ENCODE measurements at places on chromosomes 7 and 10.

- no peak for DNase-seq
Observed at GRCh38 chr10:33550811-33551210, 216.3 kb upstream of the NRP1 start.

GRCh38 chr10:13183625-13184024, 22.3 kb downstream of the MCM10 start:
- DNase-seq: peak; percentile 31

DNA sequence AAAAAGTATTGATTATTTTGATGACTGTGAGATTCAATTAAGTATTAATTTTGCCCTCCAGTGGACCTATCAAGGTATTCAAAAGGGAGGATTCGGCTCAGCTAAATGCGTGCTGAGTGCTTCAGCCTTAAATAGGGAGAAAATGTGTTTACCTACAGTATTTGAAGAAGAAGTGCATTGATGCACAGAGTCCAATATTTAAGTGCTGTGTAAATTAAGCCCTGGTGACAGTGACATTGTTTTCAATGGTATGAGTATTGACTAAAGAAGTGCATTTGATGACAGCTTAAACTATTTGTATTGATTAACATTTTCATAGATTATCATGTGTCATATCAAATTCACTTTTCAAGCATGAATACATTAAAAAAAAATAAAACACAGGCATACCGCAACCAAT, 106.6 kb downstream of the POU6F2 start:
- no peak for DNase-seq

GRCh38 chr7:28510026-28510369, 97.7 kb downstream of the CREB5 start:
- no peak for DNase-seq

GRCh38 chr7:67619175-67619574, 622.5 kb downstream of the TYW1 start:
- no peak for DNase-seq

DNA sequence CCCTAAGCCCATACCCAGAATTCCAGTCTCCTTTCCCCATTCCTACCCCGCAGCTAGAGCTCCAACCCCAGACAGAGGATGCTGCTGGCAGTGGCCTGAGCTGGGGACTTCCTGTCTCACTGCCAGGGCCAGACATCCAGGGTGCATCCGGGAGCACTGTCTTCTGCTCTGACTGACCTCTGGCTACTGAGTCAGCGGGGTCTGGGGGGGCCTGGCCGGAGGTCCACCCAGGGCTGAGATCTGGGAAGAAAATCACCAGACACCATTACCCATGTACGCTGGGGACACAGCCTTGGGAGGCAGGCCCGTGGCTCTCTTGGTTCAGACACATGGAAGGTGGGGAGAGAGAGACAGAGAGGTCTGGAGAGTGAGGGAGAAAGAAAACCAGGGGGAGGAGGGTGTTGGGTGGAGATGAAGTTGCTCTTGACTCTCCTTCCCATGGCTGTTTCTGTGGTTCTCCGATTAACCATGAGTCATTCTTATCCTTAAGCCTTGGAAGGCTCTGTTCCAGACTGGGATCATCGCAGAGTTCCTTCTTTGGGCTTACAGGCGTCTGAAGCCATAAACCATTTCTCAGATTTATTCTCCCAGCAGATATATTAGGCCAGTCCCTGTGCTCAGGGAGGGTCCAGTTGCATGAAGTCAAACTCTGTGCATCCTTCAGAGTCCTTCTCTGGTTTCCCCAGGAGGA, 23.6 kb downstream of the TSPAN15 start:
- DNase-seq: no peak

- no peak for DNase-seq
Observed at GRCh38 chr10:3907514-3907913, 122.5 kb upstream of the KLF6 start.

- DNase-seq: no peak
Observed at GRCh38 chr7:103811997-103812396, 177.5 kb downstream of the RELN start.

DNA sequence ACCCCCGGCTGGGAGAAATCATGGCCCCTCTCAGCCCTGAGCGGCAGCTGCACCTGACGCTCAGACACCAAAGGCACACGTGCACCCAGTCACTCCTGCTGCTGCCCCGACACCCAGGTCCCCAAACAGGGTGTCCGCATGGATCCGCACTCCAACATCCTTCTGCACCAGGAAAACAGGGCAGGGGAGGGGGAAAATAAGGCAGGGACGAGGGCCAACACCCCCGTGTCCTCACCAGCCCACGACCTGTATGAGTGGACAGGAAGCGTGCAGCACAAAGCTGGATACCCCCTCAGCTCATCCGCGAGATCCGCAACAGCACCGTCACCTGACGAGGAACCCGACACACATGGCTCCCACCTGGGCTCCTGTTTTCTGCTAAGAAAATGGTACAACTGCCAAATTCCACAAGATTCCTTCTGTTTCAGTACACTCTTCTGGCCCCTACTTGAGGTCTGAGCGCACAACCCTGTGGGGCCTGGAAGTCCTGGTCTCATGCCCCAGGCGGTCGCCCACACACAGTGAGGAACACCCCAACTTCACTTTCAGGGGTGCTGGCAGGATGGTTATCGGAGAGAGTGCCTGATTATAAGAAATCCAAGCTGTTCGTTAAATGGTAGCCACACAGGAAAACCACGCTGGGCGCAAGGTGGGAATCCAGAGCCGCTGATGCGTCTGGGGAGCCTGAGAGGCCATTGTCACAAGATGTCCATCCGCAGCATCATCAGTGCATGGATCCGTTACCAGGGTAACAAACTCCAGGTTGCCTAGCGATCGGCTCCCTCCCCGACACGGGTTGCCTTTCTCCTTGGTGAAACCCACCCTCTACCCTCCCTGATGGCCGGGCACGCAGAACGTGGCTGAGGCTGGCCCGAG, 63.6 kb downstream of the ZRANB1 start:
- no peak for DNase-seq

GRCh38 chr7:124930655-124931597, 1.3 kb upstream of the POT1 start:
- DNase-seq: no peak

DNA sequence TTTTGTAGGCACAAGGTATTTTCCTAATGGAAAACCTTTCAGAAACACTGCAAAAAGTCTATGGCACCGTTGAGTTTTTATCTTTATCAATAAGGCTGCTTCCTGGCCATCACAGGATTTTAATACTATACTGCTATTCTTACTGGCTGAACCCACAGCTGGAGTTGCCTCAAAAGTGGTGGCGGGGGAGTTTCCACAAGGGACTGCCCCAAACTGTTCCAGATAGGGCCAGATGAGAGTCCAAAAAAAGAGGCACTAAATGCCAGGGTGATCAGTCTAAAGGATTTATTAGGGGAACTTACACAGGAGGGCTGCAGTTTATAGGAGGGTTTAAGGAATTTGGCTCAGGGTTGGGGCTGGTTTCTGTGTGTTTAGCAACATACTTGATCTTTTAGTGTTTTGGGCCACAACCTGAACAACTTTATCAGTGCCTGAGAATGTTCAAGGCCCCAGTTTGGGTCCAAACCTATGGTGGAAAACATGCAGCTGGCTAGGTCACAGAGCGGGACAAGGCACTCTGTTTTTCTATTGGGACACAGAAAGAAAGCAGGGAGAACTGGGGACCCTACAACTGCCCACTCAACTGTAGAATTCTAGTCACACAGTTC, 41.4 kb downstream of the STAM start:
- DNase-seq: peak; percentile 28

DNA sequence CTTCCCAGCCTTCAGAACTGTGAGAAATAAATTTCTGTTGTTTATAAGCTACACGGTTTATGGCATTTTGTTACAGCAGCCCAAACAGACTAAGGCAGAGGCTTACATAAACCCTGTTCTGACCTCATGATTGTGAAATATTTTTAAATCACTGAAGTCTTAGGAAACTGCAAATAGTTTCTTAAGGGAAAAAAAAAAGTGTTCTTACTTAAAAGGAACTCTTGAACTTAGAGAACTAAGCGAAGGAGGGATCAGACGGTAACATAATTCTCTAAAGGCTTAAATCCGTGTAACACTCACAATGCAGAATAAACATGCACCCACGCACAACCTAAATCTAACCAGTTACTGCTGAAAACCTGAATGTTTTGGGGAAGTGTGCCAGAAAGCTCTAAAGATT, 749.1 kb upstream of the LRRTM3 start:
- DNase-seq: no peak

DNA sequence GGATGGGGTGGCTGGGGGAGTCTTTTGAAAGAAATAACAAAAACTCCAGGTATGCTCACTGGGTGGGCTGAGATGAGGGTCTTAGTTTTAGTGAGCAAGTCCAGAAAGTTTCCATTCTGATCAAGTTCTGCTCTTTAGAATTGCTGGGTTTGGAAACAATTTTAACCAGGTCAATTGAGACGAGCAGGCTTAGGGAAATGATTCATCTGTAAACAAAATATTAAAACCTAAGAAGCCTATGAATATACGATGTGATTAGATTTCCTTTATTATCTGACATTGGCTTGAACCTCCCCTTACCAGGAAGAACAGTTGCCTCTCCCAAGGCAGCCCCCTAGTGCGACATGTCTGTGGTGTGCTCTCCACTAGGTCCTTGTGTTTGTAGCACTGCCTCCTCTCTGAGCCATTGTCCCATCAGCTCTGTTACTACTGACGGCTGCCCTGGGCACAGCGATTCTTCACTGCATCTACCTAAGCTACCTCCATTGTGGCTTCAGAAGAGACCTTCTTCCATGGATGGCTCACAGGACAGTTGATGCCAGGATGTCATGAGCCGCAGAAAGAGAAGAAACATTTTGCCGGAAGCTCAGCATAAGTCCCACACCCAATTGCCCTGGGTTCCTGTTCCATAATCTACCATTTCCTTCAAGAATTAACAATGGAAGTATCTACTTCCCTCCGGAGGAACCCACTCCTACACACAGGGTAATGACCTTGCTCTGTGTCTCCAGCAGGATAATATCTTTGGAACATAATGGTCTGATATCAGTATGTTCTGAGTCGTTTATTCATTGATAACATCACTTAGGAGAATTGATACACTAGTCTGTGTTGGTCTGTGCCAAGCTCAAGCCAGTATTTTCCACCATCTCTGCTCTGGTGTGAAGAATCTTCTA, 95.1 kb upstream of the ITGB1 start:
- DNase-seq: no peak

- no peak for DNase-seq
Observed at GRCh38 chr10:75238182-75239095, 2.7 kb upstream of the COMTD1 start.

GRCh38 chr10:46251857-46252847, 34.6 kb upstream of the ANTXRL start:
- no peak for DNase-seq

DNA sequence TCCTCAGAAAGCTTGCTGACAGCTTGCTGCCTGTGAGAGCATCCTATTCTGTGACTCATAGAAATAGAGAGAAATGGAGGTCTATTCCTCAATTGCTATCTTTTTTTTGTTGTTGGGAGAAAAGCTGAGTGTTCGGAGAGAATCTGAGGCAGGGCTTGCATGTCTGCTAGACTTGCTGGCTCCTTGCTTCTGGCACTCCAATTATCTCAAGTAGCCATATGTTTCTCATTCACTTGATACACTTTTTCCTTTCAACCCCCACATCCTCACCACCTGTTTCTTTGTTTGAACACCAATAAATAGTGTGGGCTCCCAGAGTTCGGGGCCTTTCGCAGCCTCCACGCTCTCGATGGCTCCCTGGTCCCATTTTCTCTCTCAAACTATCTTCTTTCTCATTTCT, 172.2 kb downstream of the SH2D4B start:
- DNase-seq: no peak

GRCh38 chr7:18103436-18104218, 76.0 kb upstream of the PRPS1L1 start:
- DNase-seq: no peak

DNA sequence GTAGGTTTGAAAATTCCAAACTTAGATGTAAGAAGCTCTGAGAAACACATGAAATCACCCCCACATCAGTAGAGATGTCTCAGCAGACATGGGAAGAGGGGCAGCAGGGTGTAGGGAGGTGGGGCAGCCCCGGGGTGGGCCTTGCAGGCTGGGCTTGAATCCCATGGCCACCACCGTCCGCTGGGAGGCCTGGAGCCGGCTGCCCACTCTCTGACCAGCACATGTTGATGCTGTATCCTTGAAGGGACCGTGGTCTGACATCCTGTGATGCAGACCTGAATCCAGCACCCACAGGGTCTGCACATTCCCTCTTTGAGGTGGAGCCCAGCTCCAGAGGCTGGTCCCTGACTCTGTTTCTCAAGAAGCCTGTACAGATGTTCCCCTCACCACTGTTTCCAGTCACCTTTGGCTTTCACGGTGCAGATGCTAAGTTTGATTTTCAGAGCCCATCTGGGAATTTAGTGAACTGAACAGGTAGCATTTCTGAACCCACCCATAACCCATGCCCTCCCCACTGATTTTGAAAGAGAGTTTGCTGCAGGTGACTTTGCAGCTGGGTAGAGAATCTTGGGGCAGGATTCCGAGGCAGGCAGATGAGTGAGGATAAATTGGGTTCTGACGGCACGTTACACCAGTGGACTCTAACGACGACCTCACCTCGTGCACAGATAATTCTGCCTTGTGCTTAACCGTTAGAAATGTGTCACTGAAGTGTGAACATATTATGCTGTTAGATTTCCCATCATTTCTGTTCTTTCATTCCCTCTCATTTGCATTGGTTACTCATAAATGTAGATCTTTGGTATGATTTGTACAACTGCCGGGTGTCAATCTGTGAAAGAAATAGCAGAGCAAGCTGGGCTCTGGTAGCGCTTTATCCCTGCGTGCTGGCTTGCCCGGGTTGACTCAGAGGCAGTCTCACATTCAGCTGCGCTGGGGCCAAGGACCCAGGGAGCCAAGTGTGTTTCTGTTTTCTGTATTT, 45.7 kb downstream of the IKZF1 start:
- peak; percentile 84 for DNase-seq

DNA sequence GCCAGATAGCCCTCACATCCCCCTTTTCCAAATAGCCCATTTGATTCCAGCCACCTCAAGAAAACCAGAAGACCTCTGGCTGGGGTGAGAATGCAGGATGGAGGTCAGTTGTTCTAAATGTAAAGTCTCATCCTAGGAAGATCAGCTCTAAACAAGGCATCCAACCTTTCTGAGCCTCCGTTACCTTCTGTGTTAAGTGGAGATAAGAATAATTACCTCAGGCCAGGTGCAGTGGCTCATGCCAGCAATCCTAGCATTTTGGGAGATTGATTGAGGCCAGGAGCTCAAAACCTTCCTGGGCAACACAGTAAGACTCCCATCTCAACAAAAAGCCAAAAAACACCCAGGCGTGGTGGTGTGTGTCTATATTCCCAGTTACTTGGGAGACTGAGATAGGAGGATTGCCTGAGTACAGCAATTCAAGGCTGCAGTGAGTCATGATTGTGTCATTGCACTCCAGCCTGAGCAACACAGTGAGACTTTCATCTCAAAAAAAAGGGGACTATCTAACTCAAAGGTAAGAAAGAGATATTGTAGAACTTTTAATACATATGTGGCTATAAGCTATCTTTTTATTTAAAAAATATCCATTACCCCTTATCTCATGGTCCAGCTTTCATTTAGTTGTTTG, 43.5 kb downstream of the PRTFDC1 start:
- DNase-seq: no peak

GRCh38 chr7:113657603-113658002, 261.2 kb downstream of the PPP1R3A start:
- peak; percentile 35 for DNase-seq
